ENCODE measurements at places on chromosomes 2 and 18.

- ATAC-seq = no peak
Measured at GRCh38 chr2:188189356-188189755, 102.3 kb upstream of the GULP1 start.

- no peak for ATAC-seq
Measured at GRCh38 chr2:149507974-149508373, 79.6 kb downstream of the MMADHC start.

DNA sequence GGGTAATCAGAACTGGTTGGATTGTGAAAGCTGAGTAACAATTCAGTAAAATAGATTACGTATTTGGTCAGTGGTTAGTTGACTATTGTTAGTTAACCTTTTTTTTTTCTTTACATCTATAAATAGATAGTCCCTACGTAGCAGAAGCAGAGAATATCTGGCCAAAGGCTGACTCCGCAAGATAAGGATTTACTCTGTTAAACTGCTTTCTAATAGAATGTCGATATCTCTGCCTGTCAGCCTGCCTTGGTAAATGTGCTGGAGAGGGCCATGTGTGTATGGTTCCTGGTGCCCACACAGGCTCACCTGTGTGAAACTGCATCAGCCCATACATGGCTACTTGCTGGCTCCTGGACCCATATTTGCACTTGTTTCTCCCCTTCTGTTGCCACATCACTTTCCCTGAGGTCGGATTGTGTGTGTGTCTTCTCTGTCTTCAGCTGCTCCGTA is 94.4 kb downstream of the CRIM1 start:
- no peak for ATAC-seq

DNA sequence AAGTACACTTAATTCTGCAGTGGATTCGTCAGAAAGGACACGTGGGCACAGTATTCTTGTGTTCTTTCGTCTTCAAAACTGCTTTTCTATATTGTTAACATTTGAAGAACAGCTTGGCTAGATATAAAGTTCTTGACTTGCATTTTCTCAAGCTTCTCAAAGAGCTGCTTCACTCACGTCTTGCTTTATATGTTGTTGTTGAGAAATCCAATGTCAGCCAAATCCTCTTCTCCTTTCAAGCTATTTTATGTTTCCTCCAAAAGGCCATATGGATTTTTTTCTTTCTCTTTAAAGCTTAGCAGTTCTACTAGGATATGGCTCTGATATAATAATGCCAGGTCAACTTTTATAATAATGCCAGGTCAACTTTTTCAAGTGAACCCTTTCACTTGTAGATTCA is 65.5 kb upstream of the CYP1B1 start:
- ATAC-seq = no peak

DNA sequence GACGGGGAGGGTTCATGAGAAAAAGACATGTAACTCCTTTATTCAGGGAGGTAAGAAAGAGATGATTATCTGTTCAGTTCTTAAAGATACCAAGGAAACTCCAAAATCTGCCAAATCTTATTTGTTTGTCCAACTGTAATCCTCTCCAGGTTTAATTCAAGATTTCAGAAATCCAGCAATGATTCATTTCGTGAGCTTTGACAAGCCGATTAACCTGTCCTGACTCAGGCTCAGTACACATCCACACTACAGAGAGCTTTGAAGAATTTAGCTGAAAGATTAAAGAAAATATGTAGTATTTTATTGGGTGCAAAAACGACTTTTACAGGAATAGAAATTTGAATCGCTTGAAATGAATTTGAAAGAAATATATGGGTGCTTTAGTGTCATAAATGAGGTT is 1.1 kb downstream of the SPAG16 start:
- ATAC-seq = no peak

- ATAC-seq = no peak
Measured at GRCh38 chr18:58234359-58234741, 190.3 kb downstream of the NEDD4L start.

DNA sequence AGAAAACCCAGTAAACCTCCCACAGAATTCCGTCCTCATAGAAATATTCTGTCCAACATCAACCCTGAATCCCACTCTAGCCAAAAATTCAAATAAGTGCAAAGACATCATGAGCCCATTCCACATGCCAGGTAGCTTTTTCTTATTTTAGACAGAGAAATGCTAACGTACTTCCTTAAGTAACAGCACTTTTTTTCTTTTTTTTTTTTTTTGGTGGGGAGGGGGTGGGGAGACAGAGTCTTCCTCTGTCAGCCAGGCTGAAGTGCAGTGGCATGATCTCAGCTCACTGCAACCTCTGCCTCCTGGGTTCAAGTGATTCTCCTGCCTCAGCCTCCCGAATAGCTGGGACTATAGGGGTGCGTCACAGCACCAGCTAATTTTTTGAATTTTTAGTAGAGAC is 45.5 kb downstream of the ANKRD44 start:
- no peak for ATAC-seq

- no peak for ATAC-seq
Measured at GRCh38 chr18:8493141-8493540, 116.1 kb upstream of the RAB12 start.

- ATAC-seq = no peak
Measured at GRCh38 chr18:27769152-27769551, 407.8 kb downstream of the CDH2 start.

DNA sequence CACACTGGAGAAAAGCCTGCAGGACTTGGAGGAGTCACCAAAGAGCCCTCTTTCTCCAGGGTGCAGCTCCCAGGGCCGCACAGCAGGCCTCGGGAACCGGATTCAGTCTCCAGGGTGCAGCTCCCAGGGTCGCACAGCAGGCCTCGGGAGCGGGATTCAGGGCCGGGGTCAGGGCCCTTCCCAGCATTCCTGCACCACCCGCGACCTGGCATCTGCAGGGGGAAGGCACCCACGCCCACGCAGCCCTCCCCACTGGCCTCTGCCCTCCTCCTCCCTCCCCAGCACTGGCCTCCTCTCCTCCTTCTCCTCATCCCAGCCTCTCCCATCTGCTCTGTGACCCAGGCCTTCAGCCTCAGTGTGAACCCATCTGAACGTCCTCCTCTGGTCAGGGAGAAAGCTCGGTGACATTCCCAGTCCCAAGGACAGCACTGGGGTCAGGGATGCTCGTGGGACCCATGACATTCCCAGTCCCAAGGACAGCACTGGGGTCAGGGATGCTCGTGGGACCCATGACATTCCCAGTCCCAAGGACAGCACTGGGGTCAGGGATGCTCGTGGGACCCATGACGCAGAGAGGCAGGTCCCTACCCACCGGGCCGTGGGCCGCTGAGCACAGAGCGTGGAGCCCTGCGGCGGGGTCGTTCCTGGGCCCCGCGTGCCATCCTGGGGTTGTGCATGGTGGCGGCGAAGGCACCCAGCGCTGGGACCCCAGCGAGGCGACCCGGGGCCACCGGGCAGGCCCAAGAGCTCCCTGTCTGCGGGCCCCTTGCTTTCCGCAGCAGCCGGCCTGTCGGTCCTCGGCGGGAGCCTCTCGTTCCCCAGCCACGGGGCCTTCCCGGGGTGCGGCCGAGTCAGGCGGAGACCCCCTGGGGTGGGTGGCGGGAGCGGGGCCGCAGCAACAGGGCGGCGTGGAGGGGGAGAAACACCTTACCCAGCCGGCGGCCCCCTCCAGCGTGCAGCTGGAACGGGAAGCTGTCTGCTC is 550.2 kb upstream of the SALL3 start:
- ATAC-seq = peak; percentile 36

DNA sequence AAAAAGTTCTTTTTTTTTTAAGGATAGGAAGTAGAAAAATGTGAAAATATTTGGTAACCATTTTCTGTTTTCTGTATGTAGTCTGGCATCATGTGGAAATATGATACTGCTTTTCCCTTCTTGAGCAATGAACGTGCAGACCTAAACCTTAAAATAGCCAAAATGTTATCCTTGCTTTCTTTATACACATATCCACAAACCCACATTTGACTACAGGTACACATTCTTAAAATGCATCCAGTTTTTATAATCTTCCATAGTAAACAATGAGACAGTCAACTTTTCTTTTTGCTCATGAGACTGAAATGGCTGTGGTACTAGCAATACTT is 90.9 kb downstream of the OSBPL6 start:
- ATAC-seq = no peak

DNA sequence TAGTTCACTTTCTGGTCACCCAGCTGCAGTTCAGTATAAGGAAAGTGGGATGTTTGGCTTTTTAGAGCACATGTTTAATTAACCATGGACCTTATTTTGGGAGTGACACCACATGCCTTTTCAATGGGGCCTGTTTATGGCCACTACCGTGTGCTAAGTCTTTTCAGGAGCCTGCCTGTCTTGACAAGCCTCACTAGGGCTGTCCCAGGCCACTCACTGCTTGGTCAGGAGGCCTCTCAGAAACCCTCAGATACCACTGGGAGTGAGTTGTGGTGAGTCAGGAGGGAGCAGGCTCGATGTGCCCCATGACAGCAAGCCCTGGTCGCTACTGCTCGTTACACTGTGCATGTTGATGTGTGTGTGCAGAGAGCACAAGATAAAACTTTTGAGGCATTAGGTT is 123.0 kb downstream of the MAP4K4 start:
- ATAC-seq = no peak

DNA sequence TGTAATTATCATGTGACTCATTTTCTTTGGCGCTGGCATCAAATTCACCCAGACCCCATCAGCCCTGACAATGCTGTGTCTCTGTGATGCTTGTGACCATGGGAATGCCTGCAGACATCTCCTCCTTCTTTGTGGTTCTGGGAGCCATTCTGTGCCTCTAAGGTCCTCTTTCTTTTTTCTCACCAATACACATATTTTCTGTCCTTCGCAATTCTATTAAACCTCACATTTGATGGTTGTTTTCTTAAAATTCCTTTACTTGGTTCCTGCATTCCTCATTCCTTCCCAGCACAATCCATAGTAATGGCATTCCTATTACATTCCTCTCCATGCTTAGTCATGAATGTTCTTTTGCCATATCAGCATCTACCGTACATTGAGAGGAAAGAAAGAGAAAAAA is 375.3 kb downstream of the PIK3C3 start:
- no peak for ATAC-seq

DNA sequence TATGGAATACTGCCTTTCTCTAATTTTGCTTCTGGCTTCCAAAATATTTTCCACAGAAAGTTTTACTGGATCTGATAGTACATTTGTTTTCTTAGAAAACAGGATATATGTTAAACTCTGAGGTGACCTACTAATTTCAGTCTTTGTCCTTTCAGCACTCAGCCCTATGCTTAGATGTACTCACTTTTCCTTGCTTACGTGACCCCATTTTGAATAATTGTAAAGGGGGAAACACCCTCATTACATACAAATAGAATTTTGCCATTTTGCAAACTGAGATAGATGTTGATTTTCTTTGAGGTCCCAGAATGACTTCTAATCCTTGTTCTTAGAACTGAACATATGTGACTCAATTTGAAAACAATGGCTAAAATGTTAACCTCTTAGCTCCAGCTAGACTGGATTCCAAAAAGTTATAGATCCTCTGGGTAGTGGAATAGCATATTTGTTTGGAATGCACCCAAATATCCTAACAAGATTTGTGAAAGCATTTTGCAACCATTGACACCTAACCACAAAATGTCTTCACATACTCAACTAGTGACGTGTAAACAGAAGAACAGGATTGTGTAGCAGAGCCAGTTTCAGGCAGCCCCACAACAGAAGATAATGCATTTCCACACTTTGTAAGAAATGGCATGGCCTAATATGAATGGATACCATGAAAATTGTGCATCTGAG is 44.8 kb upstream of the EHBP1 start:
- ATAC-seq = no peak

- ATAC-seq = no peak
Measured at GRCh38 chr2:88735853-88736252, 44.4 kb downstream of the RPIA start.

DNA sequence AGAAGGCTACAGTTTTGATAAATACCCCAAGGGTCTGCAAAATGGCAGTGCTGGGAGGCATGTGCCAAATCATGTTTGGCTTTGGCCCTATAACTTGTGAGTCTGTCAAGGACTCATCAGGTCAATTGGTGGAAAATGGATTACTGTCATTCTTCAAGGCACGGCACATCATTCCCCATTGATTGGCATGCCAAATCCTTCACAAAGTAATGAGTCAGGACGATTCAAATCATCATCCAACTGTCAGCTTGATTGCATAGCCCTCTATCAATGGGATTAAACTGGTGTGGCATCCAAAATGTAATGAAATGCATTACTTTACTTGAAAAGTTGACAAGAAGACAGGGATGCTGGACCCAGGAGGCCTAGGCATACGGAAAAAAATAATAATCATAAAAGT is 441.6 kb upstream of the PIK3C3 start:
- ATAC-seq = no peak

GRCh38 chr2:168999668-169000213 is 31.4 kb downstream of the ABCB11 start:
- ATAC-seq = no peak

GRCh38 chr2:230758566-230759480 is 46.2 kb downstream of the CAB39 start:
- peak; percentile 65 for ATAC-seq

DNA sequence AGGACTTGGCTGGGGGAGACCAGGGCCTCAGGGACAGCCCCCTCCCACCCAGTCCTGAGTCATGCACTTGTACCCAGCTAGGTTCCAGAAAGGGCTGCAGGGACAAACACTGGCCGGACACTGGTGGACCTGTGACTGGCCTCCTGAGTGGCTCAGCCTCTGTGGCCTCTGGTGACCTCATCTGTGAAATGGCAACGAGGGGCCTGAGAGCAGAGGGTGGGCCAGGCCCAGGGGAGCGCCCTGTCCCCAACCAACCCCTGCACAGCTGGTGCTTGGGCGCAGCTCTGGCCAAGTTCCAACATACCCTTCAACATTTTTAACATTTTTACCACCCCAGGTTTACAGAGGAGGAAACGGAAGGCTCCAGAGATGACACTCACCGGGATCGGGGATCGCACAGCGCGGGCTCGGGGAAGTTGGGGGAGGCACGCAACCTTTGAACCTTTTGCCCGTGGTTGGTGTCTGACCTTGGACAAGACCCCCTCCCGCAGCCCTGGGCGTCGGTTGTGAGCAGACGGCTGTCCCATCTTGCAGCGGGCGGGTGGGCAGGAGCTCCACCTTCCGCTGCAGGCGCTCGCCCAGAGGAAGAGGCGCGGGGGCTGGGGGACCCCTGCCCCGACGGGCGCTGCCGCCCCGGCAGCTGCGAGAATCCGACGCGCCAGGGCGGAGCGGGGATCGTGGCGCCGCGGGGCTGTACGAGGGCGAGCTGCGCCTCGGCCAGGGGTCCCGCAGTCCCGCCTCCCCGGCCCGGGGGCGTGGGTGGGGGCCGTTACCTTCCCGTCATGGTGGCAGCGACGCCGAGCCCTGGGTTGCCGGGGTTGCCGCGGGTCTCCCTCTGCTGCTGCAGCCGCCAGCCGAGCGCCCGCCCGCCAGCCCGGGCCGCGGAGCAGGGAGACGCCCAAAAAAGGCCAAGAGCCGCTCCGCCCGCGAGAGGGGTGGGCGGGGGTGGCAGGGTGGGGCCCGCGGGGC is 805 bp downstream of the LIMS2 start:
- peak; percentile 37 for ATAC-seq
